ENCODE measurements at places on chromosomes 1 and 21.

DNA sequence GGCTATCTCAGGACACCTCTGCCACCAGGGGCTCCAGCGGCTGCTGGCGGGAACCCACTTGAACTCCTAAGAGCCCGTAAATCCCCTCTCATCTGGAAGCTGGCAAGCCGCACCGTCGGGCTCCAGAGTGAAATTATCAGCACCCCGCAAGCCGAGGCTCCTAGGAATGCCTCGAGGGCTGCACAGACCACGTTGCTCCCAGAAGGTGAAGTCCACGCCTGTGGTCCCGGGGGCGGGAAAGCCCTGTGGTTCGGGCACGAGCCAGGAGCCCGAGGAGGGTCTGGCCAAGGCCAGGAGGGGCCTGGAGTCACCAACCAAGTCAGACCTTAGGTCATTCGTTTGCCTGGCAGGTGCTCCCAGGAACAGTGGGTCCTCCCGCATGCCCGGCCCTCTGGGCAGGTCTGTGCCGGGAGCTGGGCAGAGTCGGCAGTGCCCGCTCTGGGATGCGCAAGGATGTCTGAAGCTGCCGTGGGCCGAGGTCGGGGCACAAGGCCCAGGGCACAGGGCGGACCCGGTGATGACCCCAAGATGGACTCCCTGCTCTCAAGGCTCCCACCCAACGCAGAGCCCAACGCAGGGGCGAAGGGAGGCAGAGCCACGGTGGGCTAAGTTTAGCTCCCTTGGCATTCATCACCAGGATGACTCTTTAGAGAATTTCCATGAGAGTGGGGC is 8.9 kb downstream of the ACTRT2 start:
- DNase-seq, result no peak

DNA sequence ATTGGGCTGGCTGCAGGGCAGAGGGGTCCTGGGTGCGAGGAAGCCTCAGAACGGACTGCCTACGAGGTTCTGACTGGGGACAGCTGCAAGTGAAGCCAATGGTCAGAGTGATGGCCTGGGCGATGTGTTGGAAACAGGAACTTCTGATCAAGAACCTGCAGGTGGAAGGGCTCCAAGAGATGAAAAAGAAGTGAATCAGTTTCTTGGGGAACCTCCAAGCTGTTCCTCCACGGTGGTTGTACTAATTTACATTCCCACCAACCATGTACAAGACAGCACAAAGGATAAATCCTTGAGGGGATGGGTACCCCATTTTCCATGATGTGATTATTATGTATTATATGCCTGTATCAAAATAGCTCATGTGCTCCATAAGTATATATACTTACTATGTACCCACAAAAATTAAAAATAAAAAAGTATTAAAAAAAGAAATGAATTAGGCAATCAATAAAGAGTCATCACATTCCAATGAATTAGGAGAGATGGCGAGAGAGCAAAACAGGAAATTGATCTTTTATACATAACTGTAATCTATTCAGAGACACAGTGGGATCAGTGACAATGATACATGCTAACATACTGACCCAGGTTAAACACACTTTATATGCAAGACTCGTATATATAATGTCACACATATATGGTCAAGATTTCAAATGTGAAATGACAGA is 58.1 kb downstream of the PTPN14 start:
- DNase-seq, result no peak

DNA sequence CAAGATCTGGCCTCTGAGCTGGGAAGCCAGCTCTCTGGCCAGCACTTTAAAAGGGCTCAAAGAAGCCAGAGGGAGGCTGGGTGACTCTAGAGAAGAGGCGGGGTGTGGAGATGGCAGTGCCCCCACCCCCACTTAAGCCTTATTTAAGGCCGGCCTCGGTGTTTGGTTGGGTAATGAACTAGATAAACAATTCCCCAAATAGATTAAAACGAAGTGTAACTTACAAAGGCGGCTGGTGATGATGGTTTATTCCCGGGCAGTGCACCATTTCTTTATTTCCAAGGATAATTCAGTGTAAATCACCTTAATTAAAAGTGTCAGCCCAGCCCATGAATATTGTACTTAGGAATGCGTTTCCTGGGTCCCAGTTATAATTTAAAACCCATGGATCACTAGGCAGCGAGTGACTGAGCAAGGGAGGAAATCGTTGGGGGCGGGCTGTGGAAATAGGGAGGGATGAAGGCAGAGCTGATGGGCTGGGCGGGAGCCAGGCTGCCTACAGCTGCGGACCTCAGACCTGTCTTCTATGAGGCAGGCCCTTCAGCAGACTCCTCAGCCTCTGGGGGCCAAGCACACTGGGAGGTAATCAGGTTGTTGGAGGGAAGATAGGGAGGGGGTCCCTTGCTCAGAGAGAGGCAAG is 54.9 kb downstream of the TMEM53 start:
- DNase-seq, result no peak

GRCh38 chr1:151820940-151821339 is 10.7 kb downstream of the RORC start:
- DNase-seq, result no peak

DNA sequence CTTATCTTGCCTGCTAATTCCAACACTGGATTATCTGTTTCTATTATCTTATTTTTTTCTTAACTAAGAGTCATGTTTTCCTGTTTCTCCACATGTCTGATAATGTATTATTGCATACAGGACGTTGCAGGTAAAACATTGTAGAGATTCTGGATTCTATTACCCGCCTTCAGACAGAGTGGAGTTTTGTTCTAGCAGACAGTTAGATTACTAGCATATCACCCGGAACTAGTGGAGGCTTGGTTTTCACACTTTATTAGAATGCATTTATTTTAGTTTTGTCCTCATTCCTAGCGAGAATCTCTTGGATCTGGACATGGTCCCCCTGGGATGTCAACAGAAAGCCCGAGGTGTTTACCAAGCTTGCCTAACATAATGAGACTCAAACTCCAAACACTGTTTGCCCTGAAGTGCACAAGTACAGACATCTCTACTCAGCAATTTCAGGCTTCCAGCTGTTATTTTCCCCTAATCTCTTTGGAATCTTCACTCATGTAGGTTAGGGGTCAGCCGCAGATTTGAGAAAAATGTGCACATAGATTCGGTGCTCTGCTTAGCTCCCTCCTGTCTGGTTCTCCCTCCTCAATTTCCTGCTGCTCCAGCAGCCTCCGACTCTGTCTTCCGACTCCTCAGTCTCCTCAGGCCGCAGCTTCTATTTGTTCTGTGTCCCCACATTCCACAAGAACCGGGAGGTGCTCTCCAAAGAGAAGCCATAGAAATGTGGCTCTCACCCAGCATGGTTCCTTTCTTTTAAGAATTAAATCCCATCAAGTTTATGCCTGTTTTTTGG is 36.8 kb upstream of the PTPRF start:
- peak; percentile 71 for DNase-seq

GRCh38 chr1:185996211-185996610 is 262.0 kb downstream of the HMCN1 start:
- no peak for DNase-seq

DNA sequence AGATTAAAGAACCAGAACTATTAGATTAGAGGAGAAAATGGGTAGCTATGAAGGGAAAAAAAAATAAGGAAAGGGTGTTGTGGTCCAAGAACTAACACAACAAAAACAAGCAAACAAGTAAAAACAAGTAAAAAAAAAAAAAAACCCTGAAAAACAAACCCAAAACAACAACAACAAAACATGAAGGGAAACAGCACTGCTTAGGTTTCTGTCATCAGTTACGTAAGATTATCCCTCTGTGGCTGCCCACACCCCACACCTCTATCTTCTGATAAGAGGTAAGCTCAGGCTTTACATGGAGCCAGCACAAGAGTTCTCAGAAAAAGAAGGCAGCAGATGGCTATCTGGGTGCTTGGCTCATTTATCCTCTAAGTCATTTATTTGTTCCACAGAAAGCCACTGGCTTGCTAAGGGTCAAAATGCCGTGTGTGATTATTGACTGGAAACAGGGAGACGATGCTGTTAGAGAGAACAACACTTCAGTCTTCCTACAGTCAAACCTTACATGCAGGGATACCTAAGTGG is 57.5 kb downstream of the KIAA0319L start:
- no peak for DNase-seq
